ENCODE measurements at places on chromosomes 3 and 15.

GRCh38 chr3:76040946-76041345, 255.6 kb upstream of the ZNF717 start:
- no peak for DNase-seq

GRCh38 chr3:192408007-192408646, 319.2 kb downstream of the FGF12 start:
- no peak for DNase-seq

DNA sequence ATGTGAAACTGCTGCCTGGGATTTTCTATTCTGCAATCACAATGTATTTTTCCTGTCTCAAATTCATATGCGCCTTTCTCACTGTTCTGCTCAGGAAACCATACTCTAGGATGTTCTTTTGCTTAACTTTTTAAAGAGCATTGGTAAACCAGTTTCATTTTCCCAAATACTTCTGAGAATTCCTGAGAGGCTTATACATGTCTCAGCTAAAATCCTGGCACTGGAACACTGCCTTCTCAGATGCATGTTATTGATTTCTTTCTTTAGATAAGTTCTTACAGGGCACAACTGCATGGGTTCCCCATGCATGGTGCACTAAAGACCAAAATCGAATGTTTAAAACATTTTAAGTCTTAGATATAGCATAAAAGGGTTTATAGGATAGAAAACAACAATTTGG, 178.3 kb upstream of the PLSCR5 start:
- no peak for DNase-seq

DNA sequence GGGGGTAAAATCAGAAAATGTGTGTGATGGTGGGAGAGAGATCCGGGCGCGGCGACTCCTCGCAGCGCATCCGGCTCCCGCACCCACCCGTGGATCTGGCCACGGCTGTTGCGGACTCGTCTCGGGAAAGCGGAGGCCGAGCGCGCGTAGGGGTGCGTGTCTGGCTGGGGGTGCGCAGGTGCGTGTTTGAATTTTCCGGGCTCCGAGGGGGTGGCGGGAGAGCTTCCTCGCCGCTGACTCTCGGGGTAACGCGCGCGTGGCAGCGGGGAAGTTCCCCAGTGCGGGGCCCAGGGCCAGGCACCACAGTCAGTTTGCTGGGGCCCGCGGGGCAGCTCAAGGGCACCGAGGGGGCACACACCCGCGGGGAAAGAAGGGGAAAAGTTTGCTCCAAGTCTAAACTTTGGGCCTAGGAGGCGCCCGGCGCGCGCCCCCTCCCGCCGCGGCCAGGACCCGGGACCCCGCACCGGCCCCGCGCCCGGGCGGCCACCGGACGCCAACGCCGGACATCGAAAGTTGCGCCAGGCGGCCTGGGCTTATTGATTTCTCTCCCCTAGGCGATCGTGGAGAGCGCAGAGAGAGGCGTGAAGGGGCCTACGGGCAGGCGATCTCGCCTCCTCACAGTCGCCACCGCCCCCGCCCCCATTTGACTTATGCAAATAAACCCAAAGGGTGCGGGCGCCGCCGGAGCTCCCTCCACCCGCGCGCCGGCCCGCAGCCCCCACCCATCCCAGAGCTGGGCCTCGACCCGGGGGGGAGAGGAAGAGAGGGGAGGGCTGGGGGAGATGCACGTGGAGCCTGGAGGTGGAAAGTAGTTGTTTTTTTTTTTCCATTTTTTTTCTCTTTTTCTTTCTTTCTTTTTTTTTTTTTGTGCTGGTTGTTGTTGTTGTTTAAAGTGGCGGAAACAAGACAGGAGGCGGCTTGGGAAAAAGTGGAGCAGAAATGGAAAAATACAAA, 639 bp downstream of the FOXP1 start:
- DNase-seq: no peak

- no peak for DNase-seq
Observed at GRCh38 chr3:102060814-102061213, 211.5 kb downstream of the NFKBIZ start.

DNA sequence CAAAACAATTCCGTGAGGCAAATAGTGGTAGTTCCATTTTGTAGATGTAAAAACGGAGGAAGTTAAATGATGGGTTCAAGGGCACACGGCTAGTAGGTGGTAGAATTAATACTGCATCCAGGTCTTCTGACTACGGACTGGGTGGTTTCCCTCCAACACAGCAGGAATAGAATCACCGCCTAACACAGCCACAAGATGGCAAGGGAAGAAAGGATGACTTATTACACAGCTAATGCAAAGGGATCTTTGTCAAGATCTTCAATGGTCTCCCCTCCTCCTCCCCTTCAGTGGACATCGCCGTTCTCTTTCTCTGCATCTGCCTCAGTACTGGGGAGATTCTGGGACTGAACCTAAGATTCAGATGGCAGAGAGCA, 524 bp upstream of the TOPBP1 start:
- no peak for DNase-seq

- no peak for DNase-seq
Observed at GRCh38 chr15:57752436-57752835, 45.9 kb downstream of the POLR2M start.

DNA sequence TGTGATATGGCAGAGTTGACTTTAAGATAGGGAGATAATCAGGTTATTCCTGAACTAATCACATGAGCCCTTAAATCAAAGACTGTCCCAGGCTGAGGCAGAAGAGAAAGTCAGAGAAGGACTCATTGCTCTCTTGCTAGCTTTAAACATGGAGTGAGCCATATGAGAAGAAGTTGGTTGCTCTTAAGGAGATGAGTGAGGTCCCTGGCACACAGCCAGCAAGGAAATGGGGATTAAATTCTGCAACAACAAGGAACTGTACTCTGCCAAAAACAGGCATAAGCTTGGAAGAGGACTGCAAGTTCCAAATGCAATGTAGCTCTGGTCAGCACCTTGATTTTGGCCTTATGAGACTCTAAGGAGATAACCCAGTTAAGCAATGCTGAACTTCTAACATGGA, 457.0 kb downstream of the PLOD2 start:
- DNase-seq: no peak

- no peak for DNase-seq
Observed at GRCh38 chr3:173843060-173843459, 445.5 kb downstream of the NLGN1 start.

- no peak for DNase-seq
Observed at GRCh38 chr3:29293421-29293820, 12.6 kb downstream of the RBMS3 start.

GRCh38 chr3:193951859-193952258, 184.1 kb upstream of the HES1 start:
- DNase-seq: no peak

DNA sequence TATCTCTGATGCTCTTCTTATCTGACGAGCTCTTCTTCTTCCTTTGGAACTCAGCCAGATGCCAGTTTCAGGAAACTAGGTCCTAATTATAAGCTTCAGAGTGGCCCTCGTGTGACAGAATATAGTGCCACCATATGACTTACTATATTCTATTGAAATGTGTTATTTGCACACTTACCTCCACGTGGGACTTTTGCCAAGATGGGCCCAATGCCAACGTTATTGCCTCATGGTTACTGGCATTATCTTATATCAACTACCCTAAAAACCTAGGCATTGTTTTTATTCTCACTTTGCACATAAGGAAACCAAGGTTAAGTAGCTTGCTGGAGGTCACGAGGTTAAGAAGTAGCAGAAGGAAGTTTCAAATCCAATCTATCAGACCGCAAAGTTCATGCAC, 71.3 kb upstream of the SLCO3A1 start:
- DNase-seq: no peak

- DNase-seq: no peak
Observed at GRCh38 chr15:25237291-25237978, 201.4 kb downstream of the UBE3A start.

DNA sequence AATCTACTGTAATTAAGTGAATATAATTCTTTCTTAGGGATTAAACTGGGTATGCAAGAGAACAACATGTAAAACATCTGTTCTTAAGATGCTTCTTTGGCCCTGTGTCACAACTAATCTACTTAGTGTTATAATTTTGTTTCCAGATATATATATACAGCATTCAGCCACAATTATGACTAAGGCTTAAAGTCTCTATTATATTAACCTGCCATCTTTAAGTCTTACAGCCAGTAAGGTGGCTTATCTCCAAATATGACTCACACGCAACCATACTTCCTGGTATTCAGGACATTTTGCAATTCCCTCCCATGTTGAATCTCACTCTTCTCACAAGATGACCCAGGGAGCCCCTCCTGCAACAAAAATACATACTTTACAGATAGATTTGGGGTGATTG, 6.6 kb upstream of the KBTBD8 start:
- DNase-seq: no peak

GRCh38 chr15:88526247-88526879, 20.1 kb downstream of the DET1 start:
- DNase-seq: no peak

DNA sequence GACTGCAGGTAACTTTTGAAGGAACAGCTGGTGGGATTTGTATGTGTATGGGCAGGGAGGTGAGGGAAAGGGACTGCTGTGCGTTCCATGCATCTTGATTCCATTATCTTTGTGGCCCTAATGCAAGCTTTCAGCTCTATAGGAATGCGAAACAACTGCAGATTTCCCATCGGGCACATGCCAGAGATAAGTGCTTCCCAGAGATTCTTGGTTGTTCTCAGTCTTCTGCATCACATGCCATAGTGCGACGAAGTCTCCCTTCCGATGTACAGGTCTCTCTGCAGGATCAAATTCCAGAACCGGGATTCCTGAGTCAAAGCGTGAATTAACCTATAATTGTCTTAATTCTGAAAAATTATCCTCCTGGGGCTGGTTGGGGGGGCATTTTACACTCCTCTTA, 72.6 kb upstream of the NSMCE3 start:
- DNase-seq: no peak

DNA sequence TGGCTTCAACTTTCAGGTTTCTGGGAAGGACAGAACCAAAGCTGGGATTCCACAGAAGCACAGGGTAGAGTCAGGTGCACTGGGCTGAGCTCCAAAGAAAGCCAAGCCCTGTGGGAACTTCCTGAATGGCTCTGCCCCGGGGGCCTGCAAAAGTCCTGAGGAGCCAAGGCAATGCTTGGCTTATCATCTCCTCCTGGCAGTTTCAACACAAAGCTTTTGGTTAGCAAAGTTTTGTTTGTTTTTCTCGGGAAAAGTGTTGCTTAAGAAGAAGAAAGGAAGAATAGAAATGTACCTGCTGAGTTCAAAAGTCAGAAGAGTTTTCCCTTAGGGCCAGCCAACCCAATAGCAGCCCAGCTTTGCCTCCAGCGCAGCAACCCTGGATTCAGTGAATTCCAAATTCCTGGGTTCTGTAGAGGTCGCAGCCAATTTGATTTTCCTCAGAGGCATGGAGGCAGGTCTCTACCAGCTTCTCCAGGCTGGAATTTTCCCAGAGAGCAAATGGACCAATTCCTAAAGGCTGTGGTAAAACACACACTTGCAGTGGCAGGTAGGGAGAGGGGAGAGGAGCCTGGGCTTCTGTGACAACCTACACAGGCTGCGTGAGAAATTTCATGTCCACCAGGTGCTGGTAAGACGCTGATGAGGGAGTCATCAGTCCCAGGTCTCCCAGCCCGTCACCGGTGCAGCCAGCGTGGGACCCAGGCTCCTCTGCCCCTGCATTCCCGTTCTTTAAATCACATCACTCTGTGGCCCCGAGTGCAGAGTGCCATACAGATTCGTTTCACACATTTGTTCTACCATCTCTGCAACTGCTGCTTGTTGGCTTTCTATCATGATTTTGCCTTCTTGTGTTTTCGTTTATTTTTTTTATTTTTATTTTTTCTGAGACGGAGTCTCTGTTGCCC, 54.3 kb upstream of the SNRPA1 start:
- no peak for DNase-seq

- DNase-seq: no peak
Observed at GRCh38 chr15:99433026-99433756, 132.6 kb upstream of the MEF2A start.

DNA sequence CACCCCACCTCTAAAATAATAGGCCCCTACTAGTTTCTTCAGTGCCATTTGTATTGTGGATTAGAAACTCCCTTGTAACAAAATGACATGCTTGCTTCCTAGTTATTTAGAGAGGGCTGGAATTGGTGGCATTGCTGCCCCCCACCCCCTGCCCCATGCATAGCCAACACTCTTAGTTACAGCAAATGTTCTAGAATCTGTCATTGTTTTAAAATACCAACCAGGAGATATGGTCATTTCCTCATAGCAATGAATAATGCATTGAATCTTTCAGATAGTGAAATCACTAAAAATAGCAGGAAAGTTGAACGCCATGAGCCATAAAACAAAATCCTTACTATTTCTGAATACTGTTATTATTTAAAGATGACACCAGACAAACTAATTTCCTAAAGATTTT, 292.5 kb downstream of the ARPP21 start:
- no peak for DNase-seq

- no peak for DNase-seq
Observed at GRCh38 chr3:166367947-166368533, 530.8 kb upstream of the BCHE start.

GRCh38 chr3:160486459-160486869, 36.9 kb upstream of the TRIM59 start:
- DNase-seq: no peak

DNA sequence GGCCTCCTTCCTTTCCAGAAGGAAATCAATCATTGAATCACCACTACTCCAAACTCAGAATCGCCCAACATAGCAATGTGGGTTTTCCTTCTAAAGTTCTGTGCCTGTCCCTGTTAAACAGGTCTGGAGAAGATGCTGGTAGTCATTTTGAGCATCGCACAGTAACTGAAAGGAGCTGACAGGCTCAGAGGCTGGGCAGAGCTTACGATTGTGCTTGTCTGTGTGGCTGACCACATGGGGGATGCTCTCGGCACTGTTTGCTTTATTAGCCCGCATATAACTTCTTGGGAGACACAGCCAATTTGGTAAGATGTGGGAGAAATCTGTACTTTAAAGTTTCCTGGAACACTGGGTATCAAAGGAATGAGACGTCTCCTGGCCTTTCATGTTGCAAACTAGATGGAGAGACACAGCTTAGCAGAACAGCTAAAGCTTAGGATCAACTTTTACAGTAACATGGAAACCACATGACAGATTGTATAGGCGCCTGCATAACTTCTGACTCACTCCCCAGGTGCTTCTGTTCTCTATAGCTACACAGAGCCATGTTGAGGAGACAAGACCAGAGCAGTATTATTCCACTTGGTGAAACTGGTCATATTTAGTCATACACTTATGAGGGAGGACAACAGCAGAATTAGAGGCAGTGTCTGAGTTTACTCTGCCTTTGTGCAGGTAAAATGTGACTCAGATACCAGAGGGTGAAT, 374.1 kb downstream of the RORA start:
- DNase-seq: no peak

DNA sequence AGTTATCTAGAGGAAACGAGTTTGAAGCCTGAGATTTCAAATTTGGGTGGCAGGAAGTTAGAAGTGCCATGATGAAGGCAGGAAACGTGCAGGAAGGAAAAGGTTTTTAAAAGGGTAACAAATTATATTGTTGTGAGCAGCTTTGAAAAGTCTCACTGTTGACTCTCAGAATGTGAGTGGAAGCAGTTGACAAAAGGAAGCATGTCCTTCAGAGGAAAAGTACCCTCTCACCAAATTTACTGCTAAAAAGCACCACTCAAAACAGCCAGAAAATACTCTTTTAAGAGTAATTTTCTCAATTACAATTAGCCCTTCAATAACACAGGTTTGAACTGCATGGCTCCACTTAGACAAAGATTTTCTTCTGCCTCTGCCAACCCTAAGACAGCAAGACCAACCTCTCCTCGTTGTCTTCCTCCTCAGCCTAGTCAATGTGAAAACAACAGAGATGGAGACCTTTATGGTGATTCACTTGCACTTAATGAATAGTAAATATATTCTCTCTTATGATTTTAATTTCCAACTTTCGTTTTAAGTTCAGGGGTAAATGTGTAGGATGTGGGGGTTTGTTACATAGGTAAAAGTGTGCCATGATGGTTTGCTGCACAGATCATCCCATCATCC, 117.1 kb upstream of the LIPC start:
- no peak for DNase-seq

GRCh38 chr3:49901366-49902339, 2.0 kb downstream of the MST1R start:
- DNase-seq: no peak

Data from iPS DF 6.9 (cell line).